IMR-90 (cell line): ENCODE measurements at places on chromosomes 5 and 9.

DNA sequence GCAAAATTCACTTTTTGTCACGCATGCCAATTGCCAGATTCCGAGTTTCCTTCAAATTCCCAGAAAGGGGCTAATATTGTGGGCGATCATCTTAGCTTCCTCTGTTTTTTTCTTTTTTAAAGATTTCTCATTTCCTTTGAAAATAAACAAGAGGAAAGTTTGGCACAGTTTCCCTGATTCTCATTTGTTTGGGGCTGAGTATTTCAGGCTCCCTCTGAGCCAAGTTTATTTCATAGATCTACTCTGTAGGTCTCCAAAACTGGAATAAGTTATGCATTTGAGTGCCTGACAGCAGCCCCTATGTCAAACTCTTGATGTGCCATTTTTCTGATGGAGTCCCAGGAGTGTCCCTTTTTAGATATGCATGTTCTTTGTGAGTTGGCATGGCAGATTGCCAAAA, 1297.2 kb upstream of the WWC1 start:
- H3K27me3 ChIP-seq, result no peaks in the 10 kb centered on the region
- no peak for DNase-seq
- no peaks in the 10 kb centered on the region for H3K4me1 ChIP-seq
- no peak overlapping the region for H3K4me3 ChIP-seq

DNA sequence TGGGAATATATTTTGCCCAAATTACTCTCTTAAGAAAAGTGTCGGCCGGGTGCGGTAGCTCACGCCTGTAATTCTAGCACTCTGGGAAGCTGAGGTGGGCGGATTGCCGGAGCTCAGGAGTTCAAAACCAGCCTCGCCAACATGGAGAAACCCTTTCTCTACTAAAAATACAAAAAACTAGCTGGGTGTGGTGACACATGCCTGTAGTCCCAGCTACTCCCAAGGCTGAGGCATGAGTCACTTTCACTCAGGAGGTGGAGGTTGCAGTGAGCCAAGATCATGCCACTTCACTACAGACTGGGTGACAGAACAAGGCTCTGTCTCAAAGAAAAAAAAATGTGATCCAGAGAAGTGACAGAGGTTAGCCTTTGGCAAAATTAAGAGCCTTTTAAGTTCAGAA, 26.4 kb upstream of the TMEM171 start:
- DNase-seq, result peak; percentile 78
- peaks cover 1% of the 10 kb centered on the region; the same call in 1 of the 2 replicates for H3K4me1 ChIP-seq
- H3K4me3 ChIP-seq, result no peak overlapping the region

GRCh38 chr9:127724012-127724411, 8.1 kb downstream of the TTC16 start:
- 0 out of 2 replicates have a peak, but pooled peaks cover 1% of the 10 kb centered on the region for H3K4me1 ChIP-seq
- H3K4me3 ChIP-seq, result no peak overlapping the region
- no peak overlapping the region for H3K27ac ChIP-seq
- no peak for DNase-seq

- H3K27me3 ChIP-seq, result peaks cover 25% of the 10 kb centered on the region
- H3K4me3 ChIP-seq, result no peak overlapping the region
- DNase-seq, result no peak
- H3K27ac ChIP-seq, result no peak overlapping the region
- no peaks in the 10 kb centered on the region for H3K4me1 ChIP-seq
Observed at GRCh38 chr9:96163161-96163560, 138.8 kb downstream of the HSD17B3 start.

DNA sequence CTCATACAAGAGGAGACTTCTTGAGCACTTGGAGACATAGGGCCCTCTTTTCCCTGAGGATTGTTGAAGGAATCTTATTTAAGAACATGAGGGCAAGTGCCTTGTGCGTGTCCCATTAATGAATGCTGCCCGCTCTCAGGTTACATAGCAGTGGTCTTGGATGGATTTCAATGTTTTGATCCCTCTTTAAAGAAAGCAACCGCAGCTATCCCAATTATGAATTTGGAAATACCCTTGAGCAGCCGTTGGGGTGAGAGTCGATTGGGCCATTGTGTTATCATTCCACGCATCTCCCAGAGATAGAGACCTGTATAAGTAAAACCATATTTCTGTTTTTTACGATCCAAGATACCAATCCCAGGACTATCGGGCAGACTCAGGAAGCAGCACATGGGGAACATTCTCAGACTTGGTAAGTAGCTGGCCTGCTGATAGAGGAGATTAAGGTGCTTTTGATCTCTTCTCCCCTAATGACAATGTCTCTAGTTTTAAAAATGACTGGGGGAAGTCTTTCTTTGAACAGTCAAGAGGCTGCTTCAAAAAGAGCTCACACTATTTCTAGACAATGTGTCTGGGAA, 145.3 kb downstream of the MACROH2A1 start:
- no peak overlapping the region for H3K27ac ChIP-seq
- DNase-seq, result no peak
- no peaks in the 10 kb centered on the region for H3K27me3 ChIP-seq
- peaks cover 19% of the 10 kb centered on the region for H3K4me1 ChIP-seq
- H3K4me3 ChIP-seq, result no peak overlapping the region

GRCh38 chr5:116769470-116769869, 194.8 kb upstream of the SEMA6A start:
- no peak overlapping the region for H3K4me3 ChIP-seq
- no peaks in the 10 kb centered on the region for H3K4me1 ChIP-seq
- no peaks in the 10 kb centered on the region for H3K36me3 ChIP-seq

DNA sequence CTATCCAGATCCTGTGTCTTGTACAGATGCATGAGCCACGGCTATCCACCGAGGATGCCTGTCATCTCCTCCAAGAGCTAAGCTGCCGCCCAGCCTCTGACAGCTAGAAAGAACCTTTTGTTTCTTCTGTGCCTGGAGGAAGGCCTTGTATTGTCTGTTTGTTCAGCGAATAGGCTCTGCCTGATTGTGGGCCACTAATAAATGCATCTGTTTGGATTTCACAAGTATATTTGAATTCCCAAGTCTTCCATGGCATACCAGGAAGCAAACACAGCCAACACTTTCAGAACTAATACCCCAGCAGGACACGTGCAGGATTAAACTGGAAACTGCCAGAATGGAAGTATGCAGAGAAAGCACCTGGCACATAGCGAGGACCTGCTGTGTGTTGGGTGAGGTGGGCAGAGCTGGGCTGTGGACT, 92.7 kb upstream of the NEURL1B start:
- H3K27ac ChIP-seq, result no peak overlapping the region
- H3K4me1 ChIP-seq, result no peaks in the 10 kb centered on the region
- H3K27me3 ChIP-seq, result peaks cover 71% of the 10 kb centered on the region
- DNase-seq, result no peak
- H3K4me3 ChIP-seq, result no peak overlapping the region
